Stimulated activated naive CD8-positive, alpha-beta T cell treated with anti-CD3 and anti-CD28 coated beads, Interleukin-15, Interleukin-2, amounts not matched to agents 100 U/mL and 50 U/mL, for 24 hours (primary cell): ENCODE measurements at places on chromosomes 4 and X.

- no peak for DNase-seq
Measured at GRCh38 chr4:155566354-155566753, 100.3 kb upstream of the GUCY1A1 start.

DNA sequence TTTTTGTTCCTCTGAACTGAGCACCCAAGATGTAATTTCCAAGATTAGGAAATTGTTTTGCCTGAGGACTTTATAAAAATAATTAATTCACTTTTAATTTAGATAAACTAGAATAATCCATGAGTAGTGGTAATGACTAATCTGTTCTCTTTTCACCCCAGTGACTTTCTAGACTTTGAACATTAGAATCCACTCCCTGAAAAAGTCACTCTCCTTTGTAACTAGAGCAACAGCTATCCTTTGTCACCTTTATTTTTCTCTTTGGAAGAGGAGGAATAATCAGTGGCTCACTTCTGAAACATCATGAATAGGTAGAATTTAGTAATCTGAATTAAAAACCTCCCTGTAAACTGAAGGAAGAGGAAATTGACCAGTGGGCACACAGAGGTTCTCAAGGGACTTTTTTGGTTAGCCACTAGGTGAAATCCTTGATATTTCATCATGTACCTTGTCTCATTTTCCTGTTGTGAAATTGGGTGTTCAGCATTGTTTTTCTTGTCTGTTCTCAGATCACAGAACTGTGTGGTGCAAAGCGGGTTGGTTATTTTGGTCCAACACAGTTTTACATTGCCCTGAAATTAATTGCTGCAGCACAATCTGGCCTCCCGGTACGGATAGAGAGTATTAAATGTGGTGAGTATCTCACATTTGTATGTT lies 59.4 kb downstream of the REPS2 start:
- DNase-seq, result no peak

GRCh38 chr4:170529748-170530722 lies 440.3 kb upstream of the AADAT start:
- DNase-seq, result no peak

GRCh38 chr4:141957416-141957815 lies 321.0 kb downstream of the IL15 start:
- DNase-seq, result no peak

GRCh38 chr4:38101563-38101962 lies 141.4 kb downstream of the PTTG2 start:
- DNase-seq, result no peak

- DNase-seq, result no peak
Measured at GRCh38 chrX:29728639-29729038, 486.7 kb upstream of the MAGEB2 start.
